ENCODE measurements at places on chromosomes 2 and 18.

- no peak for DNase-seq
Observed at GRCh38 chr2:19885791-19886190, 16.0 kb downstream of the TTC32 start.

GRCh38 chr2:200130762-200131166 lies 175.4 kb downstream of the MAIP1 start:
- DNase-seq, result no peak

GRCh38 chr2:6855860-6856547 lies 9.7 kb downstream of the CMPK2 start:
- DNase-seq, result no peak

DNA sequence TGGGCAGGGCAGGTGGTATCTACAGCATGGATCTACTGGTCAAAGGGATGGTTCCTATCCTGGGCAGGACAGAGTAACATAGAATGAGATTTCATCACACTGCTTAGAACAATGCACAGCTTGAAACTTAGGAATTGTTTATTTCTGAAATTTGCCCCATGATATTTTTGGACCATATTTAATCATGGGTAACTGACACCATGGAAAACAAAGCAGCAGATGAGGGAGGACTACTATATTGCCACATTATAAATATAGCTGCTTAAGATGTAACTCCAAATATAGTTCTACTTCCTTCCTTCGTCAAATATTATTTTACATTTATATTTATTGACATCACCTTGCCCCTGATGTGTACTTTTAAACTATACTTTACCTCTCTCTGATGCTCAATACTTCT lies 254.7 kb downstream of the PTPRM start:
- no peak for DNase-seq

DNA sequence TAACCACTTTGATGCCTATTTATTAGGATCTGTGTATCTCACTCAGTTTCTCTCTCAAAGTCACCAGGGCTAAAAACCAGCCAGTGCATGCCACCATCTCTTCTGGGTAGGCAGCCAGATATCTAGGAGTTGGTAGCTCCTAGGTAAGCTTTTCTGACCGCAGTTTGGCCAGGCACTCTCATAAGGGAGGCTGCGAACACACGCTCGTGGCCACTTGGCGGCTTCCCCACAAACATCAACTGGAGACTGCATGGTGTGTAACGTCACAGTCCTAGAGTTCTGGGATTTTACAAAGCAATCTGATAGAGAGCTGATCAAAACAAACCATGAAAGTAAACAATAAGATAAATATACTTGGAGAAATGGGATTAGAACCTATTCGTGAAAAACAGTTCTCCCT lies 424.3 kb upstream of the ACVR2A start:
- DNase-seq, result no peak

GRCh38 chr2:219452361-219453317 lies 18.0 kb downstream of the SPEG start:
- DNase-seq, result no peak

DNA sequence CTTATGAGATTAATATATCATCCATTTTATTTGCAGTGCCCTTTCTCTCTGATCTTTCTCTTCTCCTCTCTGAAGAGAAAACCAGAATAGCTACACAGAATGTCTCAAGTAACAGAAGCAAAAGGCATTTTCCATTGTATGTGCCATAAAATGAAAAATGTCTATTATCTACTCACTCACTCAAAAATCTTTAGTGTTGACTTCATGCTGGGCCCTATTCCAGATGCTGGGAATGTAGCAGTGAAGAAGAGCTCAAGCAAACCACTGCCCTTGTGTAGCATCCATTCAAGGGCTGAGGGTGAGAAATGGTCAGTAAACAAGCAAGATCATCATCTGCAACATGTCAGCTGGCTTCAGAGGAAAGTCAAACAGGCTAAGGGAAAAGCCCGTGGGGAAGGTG lies 427.7 kb downstream of the METTL4 start:
- DNase-seq, result no peak

- no peak for DNase-seq
Observed at GRCh38 chr2:26556309-26557243, 78.7 kb upstream of the OTOF start.

- DNase-seq, result no peak
Observed at GRCh38 chr2:10764096-10764785, 42.8 kb downstream of the ATP6V1C2 start.

GRCh38 chr2:220353897-220354296 lies 726.5 kb downstream of the SLC4A3 start:
- no peak for DNase-seq

- no peak for DNase-seq
Observed at GRCh38 chr2:171475979-171476378, 42.0 kb downstream of the DCAF17 start.

- no peak for DNase-seq
Observed at GRCh38 chr18:32624182-32624723, 148.6 kb downstream of the KLHL14 start.

DNA sequence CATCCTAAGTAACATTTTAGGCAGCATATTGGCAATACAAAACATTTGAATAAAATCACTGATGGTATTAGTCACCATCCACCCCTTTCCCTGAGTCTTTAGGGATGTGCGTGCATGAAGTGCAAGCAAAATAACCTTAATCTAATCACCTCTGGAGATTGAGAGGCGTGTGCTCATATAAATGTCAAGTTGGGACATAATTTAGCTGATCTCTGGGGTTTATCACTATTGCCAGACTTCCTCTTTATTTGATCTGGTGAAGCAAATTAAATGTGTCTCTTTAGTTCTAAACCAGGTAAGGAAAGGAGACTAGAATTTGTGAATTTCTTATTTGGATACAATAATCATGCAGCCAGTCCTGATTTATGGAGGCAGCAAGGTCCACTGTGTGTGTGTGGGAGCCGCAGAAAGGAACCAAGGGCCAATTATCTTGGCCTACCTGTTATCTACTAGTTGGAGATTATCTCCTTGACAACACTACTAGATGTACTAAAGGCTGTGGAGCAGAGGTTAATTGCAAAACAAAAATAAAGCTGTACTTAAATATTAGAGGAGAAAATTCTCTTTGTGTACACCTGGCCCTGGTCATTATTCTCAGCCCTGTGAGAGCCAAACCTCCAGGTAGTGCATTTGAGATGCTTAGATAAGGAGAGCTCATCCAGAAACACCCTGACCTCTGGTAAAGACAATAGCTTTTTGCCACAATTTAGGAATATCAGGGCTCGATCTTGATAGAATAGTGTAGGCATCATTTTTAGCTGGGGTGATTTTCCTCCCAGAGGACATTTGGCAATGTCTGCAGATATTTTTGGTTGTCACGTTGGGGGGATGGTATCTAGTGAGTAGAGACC lies 78.2 kb downstream of the HRH4 start:
- DNase-seq, result no peak

DNA sequence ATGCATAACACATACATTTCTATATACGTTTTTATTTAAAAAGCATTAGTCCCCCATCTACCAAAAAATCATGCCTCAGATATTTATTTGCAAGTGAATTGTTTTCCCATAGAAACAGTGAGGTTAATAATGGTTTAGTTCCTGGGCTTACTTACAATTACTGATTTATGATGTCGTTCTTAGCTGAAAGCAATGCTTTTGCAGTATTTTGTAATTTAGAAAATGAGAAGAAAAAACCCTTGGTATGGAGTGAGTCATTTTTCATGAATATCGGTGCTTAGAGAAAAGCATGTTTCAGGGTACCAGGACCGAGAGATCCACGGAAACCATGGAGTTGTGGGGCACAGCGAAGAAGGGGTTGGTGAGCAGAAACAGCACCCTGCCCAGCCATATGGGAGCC lies 12.0 kb upstream of the CDK15 start:
- no peak for DNase-seq

DNA sequence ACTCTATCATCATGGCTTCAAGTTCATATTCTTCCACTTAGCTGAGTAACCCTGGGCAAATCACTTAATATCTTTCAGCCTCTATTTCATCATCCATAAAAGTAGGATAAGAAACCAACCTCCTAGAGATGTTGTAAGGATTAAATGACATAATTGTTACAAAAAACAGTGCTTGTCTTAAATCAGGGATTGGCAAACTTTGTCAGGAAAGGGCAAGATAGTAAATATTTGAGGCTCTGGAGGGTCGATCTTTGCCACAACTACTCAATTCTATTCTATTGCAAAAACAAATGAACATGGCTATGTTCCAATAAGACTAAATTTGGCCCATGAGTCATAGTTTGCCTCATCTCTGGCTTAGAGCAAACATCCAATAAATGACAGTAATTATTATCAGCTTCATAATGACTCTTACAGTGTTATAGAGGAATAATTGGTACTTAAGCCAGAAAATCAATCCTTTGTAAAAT lies 184.7 kb downstream of the SATB2 start:
- no peak for DNase-seq

DNA sequence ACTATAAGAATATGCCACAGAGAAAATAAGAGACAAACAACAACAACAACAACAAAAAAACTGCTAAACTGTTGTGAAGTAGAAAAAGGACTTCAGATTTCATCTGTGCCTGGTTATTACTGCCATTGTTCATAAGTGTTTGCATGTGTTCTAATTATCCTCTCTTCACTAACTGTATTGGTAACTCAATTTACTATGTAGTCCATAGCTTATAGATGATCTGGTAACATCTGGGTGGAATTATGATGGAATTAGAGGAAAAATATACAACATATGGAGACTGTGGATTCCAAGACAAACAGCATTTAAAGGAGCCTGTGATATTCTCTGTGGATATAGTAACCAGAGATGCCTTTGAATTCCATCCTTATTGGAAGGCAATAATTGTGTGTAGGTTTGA lies 1891.5 kb upstream of the PIK3C3 start:
- DNase-seq, result no peak

DNA sequence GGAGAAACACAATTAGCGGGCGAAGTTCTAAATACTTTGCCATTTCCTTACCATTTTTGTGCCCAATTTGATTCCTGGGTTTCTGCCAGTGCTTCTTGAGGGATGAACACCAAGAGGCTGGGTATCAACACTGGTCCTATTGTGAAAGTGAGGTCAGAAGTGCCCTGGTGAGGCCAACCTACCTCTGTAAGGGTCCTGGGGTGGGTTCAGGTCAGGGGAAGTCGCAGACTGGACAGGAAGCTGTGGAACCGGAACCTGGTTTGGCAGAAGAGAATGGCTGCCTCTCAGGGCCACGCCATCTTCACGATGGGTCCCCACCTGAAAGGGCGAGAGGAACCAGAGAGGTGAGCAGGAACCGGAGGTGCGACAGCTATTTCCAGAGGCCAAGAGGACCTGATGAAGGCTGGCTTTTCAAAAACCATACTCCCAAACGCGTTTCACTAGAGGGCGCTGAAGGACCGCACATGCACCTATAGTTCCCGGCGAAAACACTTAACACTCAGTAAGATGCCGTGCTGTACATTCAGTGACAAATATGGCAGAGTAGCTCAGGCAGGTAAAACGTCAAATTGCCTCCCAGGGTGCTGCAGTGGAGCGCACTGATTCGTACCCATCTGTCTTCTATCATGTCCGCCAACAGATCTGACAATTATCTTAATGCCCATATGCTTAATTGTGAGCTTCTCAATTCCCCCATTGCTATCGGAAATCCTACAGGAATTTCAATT lies 275.3 kb upstream of the CCDC68 start:
- peak; percentile 49 for DNase-seq

GRCh38 chr2:232896111-232896510 lies 26.0 kb downstream of the SNORC start:
- DNase-seq, result no peak

DNA sequence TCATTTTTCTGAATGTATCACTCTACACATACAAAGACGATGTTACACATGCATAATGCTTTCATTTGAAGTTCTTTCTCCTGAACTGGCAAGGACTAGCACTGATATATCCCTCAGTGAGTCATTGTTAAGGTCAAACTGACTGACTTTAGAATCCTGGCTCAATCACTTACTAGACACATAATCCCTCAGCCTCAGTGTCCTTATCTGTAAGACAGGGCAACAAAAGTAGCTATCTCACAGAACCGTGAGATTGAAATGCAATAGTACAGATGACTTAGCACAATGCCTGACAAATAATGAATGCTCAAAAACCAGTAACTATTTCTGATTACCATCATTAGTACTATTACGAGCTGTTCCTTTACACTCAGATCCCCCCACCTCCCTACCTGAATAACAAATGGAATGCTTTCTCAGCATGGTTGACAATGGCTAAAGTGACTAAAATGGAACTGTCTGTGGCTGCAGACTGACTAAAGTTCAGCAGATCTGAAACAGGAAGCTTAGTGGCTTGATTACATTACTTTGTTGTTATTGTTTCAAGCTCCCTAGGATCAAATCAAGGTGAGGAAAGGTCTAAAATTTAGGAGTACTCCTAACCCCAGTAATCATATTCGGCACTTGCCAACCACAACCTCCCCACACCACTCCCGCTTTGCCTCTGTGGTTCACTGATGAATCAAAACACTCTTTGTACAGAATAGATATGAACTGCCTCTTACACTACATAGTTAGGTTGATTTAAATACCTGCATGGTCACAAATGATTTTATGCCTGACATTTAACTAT lies 35.8 kb upstream of the CACNB4 start:
- DNase-seq, result no peak

Data from NCI-H2081 treated with DMSO at 0.1 percent for 48 hours (cell line).